ENCODE measurements at places on chromosomes 1 and 21.
A peak's percentile ranks its signal among the peaks of the same experiment; 100 is the strongest.

DNA sequence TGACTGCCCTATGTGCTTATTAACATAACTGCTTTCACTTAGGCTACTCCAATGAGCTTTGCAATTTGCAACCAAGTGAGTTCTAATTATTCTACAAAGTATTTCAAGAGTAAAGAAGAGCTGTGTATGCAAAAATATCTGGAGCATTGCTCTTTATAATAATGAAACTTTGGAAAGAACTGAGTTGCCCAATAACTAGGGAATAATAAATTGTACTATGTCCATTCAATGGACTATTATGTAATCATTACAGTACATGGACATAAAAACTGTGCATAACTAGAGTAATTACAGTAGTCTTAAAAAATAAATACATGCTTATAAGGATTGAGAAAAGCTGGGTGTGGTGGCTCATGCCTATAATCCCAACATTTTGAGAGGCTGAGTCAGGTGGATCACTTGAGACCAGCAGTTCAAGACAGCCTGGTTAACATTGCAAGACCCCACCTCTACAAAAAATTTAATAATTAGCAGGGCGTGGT is 70.3 kb upstream of the JAK1 start:
- no peak for DNase-seq

DNA sequence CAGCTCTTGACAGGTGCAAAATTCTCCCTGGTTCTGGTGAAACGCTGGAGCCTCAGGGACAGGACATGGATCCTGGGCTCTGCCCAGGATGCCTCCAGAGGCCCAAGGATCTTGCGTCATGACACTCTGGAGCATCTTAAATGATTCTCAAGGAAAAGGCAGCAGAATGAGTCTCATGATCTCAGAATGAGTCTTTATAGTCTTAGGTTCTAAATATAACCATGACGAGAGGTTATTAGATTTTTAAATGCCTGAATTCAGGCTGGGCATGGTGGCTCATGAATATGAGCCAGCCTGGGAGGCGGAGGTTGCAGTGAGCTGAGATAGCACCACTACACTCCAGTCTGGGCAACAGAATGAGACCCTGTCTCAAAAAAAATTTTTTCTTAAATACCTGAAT is 55.5 kb downstream of the ECE1 start:
- peak; percentile 91 for DNase-seq

DNA sequence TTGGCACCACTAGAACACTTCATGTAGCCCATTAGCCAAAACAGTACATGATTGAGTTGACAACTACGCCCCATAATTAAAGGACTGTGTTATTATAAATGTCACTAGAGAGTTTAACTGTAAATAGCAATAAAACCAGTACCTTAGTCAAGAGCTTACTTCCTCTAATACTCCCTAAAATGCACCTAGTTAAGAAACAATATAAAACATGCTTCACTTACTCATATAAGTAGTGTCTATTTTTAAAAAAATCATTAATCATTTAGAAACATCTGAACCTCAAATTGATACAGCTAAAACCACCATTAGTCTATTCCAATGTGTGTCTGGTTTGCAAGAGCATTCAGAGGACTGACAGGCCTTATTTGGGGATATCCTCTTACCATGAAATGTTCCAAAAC is 25.3 kb downstream of the PTP4A2 start:
- no peak for DNase-seq

DNA sequence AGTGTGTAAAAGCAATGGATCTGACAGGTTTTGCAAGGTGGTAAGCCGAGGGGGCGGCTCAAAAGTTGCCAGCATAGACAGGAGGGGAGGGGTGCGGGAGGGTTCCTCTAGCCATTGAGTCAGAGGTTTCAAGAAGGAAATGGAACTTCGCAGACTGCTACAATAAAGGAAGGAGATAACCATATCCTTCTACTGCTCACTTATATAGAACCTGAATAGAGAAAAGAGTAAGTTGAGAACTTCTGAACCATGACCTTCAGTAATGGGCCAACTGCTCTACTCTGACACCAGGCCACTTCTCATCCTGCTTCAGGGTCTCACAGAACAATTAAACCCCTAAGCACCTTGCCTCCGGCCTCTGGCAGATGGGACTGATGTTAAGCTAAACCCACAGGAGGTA is 26.3 kb upstream of the BCAR3 start:
- DNase-seq = no peak

GRCh38 chr1:82830690-82831380 is 1030.1 kb downstream of the ADGRL2 start:
- no peak for DNase-seq

DNA sequence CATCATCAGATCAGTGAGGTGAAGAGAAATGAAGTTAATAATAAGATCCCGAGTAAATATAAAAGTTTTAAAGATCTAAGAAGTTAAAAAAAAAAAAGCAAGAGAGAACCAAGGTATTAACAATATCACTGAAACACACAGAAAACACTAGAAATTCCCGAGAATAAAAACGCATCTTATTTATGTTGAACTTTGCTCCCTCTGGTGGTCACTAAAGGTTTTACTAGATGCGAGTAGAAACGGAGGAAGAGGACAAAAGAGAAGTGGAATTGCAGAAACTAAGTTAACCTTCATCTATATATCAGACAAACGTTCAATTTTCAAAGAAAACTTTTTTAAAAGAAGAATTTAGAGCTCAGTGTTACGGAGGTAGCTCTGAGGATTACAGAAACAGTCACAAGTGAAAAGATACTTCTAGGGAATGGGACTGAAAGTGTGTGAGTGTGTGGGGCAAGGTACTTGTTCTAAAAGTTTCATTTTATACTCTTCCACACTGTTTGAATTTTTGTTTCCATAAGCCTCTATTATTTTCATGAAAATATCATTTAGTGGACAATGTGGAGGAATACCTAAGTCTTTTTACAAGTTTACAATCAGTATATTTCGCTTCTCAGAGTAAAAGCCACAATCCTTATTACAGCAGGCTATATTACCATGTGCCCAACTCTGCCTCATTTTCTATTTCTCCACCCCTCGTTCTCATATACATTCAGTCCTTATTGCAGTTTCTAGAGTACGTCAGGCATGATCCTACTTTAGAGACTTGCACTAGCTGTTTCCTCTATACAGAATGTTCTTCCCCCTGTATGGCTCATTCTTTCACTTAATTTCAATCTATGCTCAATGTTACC is 19.7 kb downstream of the ACBD6 start:
- DNase-seq = peak; percentile 74

DNA sequence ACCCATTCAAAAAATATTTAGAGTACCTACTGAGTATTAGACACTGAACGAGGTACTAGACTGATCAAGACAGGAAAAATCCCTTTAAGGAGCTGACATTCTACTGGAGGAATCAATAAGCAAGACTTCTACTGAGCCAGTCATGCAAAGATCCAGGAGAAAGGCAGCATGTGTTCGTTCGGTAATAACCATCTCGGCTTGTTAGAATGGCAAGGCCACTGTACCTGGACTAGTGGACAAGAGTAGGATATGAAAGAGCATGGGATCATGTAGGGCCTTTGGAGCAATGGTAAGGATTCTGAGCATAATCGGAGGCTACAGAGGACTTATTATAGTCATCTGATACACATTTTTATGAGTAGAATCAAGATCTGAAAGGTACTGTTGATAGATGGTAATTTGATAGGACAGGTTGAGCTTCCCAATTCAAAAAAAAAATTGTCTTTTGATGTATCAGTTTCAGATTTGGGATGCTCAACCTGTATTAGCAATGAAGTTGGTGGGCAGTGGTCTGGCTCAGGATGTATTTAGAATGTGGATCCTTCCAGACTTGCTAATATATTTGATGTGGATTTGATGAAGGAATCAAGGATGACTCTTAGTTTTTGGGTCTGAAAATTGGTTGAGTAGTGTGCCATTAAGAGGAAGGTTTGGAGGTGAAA is 2.3 kb downstream of the COX20 start:
- no peak for DNase-seq

DNA sequence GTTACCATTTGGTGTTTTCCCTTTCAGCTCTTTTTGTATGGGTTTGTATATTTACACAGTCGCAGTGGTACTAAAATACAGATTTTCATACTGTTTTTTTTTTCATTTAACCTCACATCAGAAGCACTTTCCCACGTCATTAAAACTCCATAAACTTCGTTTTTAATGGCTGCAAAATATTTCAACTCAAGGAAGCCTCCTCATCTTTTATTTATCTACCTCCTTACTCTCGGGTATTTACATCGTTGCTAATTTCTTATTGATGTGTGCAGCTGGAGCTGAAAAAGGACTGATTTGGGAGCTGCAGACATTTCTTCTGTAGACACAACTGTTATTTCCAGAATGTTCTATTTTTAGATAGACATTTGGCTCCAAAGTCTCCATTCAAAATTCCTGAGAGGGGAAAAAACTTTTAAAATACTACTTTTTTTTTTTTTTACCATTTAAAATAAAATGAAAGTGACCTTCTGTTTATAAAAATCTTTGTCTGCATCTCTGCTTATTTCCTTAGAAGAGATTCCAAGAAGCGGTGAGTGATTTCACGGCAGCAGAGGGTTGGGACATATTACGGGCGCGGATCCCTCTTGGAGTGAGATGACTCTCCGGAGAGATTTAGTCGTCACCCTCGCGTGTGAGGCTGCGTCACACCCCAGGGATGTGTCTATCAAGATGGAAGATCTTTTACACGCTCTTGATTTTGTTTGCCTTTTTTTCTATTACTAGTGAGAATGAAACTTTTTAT is 10.1 kb downstream of the RUNX3 start:
- DNase-seq = peak; percentile 98

- no peak for DNase-seq
Observed at GRCh38 chr1:8976338-8976737, 30.7 kb downstream of the CA6 start.

- no peak for DNase-seq
Observed at GRCh38 chr1:225111000-225111399, 181.5 kb downstream of the DNAH14 start.

GRCh38 chr1:18575620-18576019 is 55.0 kb upstream of the PAX7 start:
- peak; percentile 49 for DNase-seq

DNA sequence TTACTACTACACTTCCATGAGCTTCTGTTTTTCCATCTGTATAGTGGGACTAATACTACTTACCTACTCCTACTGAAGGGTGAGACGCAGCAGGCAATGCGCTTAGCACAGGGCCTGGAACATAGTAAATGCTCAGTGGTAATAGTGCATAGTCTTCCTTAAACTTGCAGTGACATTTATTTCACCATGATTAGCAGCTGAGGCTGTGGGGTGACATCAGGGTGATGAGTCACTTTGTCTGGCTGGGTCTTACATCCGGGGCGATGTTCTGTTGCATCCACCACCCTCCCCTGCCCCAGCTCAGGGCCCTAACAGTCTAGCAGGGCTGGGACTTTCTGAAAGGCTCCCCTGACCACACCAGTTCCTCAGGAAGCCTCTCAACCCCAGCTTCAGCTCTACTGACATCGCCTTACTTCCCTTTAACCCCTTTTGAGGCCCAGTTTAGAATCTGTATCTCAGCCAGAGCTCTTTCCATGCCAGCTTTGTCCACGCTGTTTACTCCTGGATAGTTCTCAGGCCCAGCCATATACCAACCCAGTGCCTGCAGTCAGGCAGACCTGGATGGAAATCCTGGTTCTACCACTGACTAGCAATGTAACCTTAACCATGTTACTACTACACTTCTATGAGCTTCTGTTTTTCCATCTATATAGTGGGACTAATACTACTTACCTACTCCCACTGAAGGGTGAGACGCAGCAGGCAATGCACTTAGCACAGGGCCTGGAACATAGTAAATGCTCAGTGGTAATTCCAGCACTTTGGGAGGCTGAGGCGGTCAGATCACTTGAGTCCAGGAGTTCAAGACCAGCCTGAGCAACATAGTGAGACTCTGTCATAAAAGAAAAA is 66.3 kb downstream of the CD58 start:
- peak; percentile 81 for DNase-seq

DNA sequence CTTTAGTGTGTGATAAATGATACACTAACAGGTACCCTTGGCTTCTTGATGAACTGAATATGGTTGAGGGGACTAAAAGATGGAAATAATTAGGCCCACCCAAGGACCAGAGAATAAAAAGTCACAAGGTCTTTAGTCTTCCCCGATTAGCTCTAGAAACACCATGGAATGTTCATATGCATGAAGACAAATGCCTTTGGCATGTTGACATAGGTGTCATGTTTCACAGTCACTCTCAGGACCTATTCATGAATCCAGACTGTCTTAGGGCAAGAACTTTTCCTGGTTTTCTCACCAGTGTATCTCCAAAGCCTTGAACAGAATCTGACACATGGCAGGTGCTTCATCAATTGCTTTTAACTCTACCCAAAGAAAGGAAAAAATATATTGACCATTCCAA is 412.8 kb downstream of the AJAP1 start:
- no peak for DNase-seq

DNA sequence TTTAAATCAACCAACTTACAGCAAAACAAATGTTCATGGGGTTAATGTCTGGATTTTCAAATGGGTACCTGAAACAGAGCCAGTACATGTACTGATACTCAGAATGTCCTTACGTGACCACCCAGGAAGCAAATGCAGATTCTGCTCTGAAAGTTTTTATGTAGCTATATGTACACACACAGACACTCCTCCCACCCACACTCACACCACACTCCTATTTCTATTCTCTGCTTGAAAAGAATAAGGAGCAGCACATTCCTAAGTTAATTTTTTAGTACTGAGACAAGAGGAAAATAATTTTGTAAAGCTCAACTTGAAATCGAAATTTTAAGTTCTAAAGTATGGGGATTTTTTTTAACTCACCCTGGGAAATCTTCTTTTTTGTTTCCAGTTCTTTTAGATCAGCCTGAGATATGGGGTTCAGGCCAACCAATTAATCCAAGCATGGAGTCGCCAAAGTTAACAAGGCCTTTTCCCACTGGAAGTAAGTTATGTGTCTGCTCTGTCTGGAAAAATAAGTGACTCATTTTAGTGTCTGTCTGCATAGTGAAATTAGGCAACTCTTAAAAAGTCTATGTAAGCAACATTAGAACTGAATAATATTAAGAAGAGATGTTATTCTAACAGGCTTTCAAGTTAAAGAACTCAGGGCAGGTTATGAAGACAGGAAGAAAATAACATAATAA is 75.5 kb upstream of the DYNLT5 start:
- peak; percentile 87 for DNase-seq

DNA sequence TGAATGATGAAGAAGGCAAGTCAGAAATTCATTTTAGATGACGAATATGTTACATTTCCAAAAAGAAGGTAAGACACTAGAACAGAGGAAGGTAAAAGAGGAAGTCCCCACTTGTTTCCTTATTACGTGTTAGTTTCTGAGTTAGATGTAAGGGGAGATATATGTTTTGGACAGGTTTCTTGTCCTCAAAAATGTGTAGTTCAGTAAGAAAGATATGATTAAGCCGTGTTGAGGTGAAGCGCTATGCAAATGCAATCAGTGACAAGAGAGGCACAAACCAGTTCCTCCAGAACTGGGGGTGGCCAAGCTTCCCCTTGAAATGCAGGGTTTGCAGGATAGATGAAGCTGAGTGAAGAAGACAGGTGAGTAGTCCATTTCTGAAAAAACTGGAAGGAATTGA is 293.3 kb upstream of the RUNX1 start:
- DNase-seq = no peak

GRCh38 chr1:101905283-101905835 is 91.4 kb downstream of the OLFM3 start:
- no peak for DNase-seq

- DNase-seq = peak; percentile 72
Observed at GRCh38 chr21:45167796-45168222, 93.4 kb downstream of the ADARB1 start.

GRCh38 chr1:185695299-185695698 is 38.9 kb upstream of the HMCN1 start:
- DNase-seq = peak; percentile 8

GRCh38 chr1:61482170-61482734 is 242.7 kb downstream of the TM2D1 start:
- DNase-seq = peak; percentile 29

- DNase-seq = no peak
Observed at GRCh38 chr1:248853663-248854375, 5.1 kb downstream of the ZNF692 start.
